Metanephros (tissue), 2 donors: ENCODE measurements at places on chromosomes 3 and 15. TPM values are rescaled to one million over a fixed set of nuclear protein-coding genes. Genes with fewer than 3 reads are reported as not detected.

Gene TMEM108
- 1.8 TPM for total RNA-seq

Gene PSTPIP1
- total RNA-seq: 14.6 TPM

Gene DALRD3
- 52.2 TPM for total RNA-seq

Gene ADAMTS7
- 37.3 TPM for total RNA-seq

Gene ZCWPW2
- 1.1 TPM for total RNA-seq

Gene SLC12A8
- 7.2 TPM for total RNA-seq

Gene HRG
- total RNA-seq: 0.88 TPM

Gene CPLX3
- total RNA-seq: not detected

Gene SYNPR
- total RNA-seq: not detected
